Hindlimb muscle (tissue), 1 donor: ENCODE measurements at places on chromosomes 2 and 18.

DNA sequence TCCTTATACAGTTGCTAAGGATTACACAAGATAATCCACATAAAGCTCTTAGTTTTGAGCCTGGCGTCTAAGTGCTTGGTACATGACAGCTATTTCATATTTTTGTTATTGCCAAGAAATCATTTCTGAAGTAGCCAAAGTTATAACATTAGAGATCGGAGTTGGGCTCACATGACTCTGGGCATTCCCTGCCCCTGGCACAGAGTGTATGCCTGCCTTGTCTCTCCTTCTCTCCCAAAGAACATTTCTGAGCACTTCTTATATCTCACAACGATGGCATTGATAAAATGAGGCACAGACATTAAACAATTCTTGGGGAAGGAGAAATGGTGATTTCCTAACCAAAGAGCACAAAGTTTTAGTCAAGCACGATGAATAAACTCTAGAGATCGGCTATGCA is 87.7 kb upstream of the DDX18 start:
- no peak for DNase-seq

GRCh38 chr18:31267823-31268481 is 50.0 kb upstream of the DSG1 start:
- DNase-seq, result no peak

DNA sequence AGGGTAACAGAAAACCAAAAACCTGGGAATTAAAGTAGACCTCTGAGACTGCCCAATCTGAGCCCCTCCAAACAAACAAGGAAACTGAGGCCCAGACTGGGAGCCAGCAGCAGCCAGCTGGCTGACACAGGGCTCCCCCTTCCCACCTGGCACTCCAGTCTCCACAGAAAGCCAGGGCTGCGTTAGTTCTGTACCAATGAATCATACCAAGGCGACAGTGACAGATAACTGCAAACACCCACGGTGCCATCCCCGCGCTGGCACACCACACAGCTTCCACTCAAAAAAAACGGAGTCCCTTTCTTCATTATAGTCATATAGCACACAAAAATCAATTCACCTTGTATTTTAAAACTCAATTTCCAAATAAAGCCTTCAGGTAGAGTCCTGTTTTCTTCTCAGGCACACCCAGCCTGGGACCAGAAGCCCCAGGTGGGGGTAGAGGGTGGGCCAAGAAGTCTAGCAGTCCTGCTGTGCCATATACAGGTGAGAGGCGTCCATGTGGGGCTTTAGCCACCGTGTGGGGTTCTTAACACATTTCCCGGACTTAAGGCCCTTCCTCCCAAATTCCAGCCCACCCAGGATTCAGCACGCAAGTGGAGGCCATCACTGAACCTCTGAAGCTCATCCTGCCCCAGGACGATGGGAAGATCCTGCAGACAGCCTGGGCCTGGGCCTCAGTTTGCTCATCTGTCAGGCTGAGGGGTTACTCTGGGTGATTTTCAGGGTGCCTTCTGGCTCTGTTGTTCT is 1.2 kb downstream of the PER2 start:
- DNase-seq, result no peak

DNA sequence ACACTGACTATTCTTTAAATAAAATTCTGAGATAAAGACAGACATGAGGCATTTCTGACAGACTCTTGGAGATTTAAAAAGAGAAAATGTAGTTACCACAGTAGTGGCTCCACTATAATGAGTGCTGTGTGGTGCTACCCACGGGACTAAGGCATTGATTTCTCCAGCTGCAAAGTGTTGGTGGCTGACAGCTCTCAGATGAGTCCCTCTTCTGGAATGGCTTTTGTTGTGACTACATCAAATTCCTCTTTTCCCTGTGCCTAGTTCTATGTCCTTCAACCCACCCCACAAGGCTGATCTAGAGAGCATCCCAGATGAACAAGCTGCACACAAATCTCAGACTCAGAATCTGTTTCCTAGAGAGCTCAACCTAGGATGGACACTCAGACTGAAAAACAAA is 884.8 kb upstream of the ZEB2 start:
- DNase-seq, result no peak

DNA sequence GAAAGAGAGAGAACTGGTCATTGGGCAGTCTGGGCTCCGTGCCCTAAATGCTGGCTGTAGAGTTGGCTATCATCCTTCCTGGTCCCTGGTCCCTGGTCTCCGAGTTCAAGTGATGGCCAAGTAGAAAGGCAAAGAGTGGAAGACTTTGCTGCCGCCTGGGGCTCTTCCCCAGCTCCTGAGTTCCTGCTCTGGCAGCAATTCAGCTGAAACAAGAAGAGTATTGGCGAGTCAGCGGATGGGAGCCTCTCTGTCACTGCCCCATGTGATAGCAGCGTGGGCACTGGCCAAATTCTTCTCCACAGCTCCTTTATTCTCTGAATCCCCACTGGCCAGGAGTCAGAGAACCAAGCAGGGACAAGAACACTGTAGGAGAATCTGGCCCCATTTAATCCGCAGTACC is 351.0 kb upstream of the POU3F3 start:
- no peak for DNase-seq

DNA sequence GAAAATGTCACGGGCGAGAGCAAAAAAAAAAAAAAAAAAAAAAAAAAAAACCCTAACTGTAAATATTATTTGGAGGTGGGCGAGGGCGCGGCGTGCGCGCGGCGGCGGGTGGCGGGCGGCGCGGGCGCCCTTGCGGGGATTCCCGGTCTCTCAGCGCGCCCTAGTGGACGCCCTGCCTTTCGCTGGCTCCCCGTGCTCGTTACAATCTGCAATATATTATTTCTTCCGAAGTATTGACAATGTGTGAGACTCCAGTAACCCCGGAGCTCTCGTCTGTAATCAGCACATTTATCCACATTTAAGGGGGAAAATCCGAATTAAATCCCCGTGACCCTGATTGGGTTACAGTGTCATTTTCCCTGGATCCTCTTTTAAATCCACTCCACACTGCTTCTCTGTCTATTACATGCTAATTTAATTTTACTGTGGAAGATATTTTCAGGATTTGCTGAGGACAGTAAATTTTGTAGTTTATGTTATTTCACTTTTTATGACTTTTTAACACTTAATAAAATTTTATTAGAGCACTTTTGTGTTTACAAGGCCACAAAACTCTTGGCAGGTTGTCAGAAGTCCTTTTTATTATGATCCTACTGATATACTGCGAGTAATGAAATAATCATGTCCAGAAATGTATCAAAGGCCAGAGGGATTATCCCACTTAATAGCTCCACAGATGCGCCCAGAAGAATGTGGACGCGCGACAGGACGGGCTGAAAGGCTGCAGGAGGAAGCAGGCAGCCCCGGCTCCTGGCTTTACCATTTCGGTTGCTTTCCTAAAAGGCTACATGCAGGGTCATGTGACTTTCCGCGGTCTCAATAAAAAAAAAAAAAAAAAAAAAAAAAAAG is 369.1 kb downstream of the MTX2 start:
- peak; percentile 84 for DNase-seq

- no peak for DNase-seq
Observed at GRCh38 chr2:100418406-100418962, 1.0 kb upstream of the CHST10 start.

GRCh38 chr2:72959995-72960981 is 43.0 kb downstream of the EMX1 start:
- no peak for DNase-seq
